AG04450 (cell line): ENCODE measurements at places on chromosomes 7 and 10.

GRCh38 chr7:41336981-41337380, 365.9 kb downstream of the INHBA start:
- no peak for DNase-seq

DNA sequence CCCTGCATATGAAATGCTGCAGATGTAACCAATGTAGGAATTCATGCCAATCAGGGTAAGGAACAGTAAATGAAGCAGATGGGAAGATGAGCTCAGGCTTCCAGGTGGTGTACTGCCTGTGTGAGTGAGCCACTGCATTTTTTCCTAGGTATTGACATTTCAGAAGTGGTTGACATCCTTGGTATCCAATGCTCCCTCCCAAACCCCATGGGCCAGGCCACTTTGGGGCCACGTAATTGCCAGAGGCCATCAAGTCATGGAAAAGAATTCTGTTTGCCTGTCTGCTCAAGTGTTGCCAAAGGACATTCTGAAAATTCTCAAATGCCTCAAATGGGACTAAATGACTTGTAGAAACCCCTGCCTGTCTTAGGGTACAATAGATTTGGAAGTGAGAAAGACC, 384.6 kb downstream of the GATA3 start:
- no peak for DNase-seq

DNA sequence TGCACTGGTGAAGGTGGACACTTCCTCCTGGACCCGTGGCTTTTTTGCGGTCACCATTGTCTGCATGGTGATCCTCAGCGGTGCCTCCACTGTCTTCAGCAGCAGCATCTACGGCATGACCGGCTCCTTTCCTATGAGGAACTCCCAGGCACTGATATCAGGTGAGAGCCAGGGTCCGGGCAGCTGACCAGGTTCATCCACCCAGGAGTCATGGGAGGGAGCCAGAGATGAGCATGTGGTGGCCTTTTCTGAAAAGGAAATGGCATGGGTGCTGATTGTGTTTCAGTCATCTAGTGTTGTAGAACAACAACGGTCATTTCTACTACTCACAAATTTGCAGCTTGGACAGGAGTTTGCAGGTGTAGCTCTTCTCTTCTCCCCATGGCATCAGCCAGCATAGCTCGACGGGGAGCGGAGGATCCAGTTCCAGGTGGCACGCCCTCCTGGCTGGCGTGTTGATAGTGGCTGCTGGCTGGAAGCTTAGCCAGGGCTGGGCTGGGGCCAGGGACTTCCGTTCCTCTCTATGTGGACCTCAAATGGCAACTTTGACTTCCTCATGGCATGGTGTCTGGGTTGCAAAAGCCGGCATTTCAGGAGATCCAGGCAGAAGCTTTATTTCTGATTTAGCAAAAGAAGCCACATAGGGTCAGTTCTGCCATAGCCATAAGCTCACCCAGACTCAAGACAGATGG, 32.7 kb downstream of the SLC29A3 start:
- DNase-seq, result no peak

GRCh38 chr7:1225441-1226185, 7.1 kb upstream of the UNCX start:
- no peak for DNase-seq

GRCh38 chr7:11969643-11970042, 137.6 kb upstream of the THSD7A start:
- no peak for DNase-seq

GRCh38 chr7:7191137-7191536, 8.8 kb downstream of the C1GALT1 start:
- DNase-seq, result no peak

- no peak for DNase-seq
Observed at GRCh38 chr10:132669208-132669861, 116.6 kb downstream of the NKX6-2 start.

- DNase-seq, result no peak
Observed at GRCh38 chr7:111168182-111168581, 77.3 kb downstream of the LRRN3 start.

GRCh38 chr7:78487464-78487863, 688.9 kb downstream of the PHTF2 start:
- DNase-seq, result no peak

DNA sequence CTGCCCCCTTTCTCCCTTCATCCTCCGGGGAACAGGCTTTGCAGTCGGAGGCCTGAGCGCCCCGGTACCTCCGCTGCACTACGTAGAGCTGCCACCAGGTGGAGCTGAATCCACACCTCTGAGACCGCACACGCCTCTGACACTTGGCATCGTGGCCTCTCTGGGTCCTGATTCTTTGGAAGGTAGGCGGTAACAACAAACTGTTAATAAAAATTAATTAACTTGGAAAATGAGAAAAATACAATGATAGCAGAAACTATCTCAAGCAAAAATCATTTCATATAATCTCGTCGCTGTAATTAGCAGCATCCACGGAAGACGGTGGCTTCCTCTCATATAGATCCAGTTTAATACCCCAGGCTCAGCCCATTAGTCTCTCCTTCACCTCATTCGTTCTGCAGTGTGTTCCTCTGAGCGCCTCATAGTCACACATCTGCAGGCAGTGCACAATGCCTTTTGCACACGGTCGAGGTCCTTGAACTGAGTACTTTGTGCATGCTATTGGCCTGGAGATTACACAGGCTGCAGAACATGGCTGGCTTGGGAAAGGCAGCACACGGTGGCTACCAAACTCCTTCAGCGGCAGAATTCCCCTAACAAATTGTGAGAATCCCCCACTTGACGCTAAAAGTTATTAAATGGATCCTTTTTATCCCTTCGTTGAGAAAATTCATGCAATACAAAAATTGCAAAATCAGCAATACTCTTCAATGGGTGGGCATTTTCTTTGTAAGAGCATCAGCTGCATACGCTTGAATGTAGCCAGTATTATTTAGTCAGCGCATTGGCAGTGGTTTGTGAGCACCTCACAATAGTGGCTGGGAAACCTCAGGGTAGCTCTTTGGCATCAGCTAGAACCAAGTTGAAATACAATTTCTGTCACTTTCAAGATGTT, 18.7 kb downstream of the OR9A2 start:
- peak; percentile 6 for DNase-seq

GRCh38 chr10:3312403-3312940, 139.9 kb upstream of the PITRM1 start:
- DNase-seq, result no peak

- peak; percentile 24 for DNase-seq
Observed at GRCh38 chr10:3924344-3924743, 139.3 kb upstream of the KLF6 start.

GRCh38 chr7:136956671-136957070, 88.2 kb downstream of the CHRM2 start:
- no peak for DNase-seq

DNA sequence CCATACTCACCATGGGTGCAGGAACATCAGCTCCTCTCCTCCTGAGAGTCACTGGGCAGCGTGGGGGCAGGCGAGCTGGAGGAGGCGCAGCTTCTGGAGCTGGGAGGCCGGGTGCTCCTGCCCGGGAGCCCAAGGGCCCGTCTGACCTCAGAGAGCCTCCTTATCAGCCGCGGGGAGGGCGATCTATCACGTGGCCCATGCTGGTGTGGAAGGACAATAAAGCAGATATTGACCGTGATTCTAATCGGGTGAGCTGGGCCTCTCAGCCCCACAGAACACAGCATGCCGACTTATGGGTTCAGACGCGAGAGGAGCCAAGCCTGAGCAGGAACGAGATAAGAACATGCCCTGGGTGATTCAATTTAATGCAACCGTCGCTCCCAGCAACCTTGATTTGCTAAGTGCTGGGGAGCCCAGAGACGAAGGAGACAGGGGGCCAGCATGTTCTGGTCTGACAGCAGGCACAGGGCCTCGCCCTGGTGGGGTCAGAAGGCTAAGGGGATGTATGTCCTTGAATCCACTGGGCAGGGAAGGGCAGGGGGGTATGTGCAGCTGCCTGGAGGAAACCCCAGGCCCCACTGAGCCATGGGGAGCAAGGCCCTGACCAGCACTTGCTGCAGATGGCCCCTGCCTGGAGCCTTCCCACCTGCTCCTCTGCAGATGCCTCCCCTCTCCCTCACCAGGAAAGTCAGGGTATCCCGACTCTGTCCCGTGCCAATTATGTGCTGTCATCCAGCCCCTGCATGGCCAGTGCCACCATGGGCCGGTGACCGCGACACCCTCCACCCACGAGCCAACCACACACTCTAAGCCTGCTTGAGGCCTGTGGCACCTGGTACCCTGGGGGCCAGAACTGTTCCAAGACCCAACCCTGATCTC, 95.3 kb upstream of the RET start:
- DNase-seq, result no peak

DNA sequence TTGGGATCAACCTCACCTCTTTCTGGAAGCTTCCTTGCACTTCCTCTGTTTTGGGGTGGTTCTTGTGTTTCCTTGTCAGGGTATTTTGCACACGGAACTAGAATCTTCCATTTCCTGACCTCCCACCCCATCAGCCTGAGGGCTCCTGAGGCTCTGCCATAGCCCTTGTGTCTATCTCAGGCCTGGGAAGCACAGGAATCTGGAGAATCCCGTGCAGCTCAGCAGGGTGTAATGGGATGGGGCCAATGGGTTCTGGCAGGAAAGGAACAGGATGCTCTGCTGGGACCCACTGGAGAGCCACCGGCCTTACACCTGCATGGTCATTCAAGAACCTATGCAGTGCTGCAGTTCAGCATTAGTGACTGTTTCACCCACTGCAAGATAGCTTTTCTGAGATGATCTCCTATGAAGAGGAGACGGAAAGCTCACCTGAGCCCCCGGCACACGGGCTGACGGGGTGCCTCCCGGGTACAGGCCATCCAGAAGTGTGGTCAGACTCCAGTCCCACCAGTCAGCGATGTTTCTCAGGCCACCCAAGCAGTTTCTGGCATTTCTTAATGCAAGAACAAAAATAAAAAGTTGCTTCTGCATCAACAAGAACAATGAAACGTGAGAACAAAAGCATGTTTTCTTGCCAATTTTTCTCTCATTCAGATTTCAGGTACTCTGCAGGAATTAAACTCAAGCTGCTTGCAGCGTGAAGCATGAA, 133.2 kb downstream of the PKD1L1 start:
- DNase-seq, result no peak

DNA sequence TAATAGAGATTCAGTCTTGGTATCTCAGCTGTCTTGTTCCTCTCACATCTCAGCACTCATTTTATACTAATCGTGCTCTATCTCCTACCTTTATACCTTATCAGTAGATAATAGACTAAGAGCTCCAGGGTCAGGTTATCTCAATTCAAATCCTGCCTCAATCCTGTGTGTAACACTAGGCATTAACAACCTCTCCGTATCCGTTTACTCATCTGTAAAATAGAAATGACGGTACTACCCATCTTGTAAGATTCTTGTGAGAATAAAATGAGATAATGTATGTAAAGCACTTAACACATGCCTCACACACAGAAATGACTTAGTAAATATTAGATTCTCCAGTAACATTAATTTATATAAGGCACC, 622 bp upstream of the P4HA1 start:
- DNase-seq, result no peak

DNA sequence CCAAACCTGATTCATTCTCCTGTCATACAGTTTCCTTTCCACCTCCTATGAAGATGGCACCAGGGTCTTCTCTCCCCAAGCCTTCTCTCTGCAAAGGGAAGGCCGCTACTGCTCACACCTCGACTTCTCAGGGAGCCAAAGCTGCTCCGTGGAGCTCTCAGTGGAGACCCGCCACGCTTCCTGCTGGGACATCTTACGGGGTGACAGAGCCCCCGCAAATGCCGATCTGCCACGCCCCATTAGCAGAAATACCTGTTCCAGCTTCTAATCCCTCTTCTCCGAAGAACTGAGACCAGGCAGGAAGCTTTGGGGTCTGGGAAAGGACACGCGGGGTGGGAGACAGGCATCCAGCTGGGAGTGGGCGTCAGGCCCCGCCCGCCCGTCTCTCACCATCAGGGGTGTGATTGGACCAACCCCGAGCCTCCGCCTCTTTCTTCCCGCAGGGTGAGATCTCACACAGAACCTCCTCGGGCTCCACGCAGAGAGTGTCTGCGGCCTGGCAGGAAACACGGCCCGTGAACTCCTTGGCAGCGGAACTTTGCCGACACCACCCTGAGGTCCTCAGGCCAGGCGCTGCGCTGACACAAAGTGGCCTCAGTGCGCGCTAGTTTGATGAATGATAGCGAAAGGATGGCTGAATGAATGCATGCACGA, 12.0 kb upstream of the CALML5 start:
- no peak for DNase-seq

GRCh38 chr7:52463341-52463740, 572.1 kb upstream of the POM121L12 start:
- no peak for DNase-seq

- DNase-seq, result no peak
Observed at GRCh38 chr7:2507917-2508306, 11.7 kb upstream of the LFNG start.

GRCh38 chr7:22269963-22270362, 87.0 kb downstream of the RAPGEF5 start:
- DNase-seq, result no peak

- DNase-seq, result peak; percentile 92
Observed at GRCh38 chr7:74656837-74657691, 454 bp upstream of the GTF2I start.

GRCh38 chr10:44516891-44517290, 132.0 kb upstream of the CXCL12 start:
- no peak for DNase-seq

DNA sequence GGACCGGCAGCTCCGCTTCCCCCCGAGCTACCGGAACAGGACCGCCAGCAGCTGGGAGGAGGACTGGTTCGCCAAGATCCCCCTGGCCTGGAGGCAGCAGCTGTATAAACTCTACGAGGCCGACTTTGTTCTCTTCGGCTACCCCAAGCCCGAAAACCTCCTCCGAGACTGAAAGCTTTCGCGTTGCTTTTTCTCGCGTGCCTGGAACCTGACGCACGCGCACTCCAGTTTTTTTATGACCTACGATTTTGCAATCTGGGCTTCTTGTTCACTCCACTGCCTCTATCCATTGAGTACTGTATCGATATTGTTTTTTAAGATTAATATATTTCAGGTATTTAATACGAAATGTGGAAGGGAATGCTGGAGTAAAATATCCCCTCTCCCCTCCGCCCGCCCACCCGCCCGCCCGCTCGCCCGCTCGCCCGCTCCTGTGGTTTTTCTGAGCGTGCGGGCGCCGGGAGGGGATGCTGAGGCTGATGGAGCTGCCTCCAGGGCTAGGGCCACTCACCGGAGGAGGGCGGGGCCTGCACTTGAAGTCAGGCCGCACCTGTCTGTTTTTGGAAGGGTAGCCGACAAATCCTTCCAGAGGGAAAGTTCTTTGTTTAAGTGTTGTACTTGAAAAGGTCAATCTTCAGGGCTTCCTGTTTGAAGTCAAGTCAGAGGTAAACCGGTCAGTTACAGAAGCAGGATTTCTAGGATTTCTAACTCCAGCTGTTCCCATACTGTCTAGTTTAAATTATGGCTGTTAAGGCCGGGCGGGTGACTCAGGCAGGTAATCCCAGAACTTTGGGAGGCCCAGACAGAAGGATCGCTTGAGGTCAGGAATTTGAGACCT, 30.5 kb downstream of the CHST12 start:
- no peak for DNase-seq

- no peak for DNase-seq
Observed at GRCh38 chr10:55224007-55224781, 423.2 kb upstream of the PCDH15 start.

DNA sequence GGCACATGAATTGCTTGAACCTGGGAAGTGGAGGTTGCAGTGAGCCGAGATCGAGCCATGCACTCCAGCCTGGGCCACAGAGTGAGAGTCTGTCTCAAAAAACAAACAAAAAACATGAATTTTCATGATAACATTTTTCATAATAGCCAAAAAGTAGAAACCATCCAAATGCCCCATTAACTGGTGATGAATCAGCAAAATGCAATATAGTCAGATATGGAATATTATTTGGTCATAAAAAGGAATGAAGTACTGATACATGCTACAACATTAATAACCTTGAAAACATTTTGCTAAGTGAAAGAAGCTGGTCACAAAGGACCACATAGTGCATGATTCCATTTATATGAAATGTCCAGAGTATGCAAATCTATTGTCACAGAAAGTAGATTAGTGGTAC, 24.5 kb upstream of the VCL start:
- DNase-seq, result no peak
